NCI-H1092 treated with DMSO at 0.1 percent for 48 hours (cell line): ENCODE measurements at places on chromosomes 11 and 22.

DNA sequence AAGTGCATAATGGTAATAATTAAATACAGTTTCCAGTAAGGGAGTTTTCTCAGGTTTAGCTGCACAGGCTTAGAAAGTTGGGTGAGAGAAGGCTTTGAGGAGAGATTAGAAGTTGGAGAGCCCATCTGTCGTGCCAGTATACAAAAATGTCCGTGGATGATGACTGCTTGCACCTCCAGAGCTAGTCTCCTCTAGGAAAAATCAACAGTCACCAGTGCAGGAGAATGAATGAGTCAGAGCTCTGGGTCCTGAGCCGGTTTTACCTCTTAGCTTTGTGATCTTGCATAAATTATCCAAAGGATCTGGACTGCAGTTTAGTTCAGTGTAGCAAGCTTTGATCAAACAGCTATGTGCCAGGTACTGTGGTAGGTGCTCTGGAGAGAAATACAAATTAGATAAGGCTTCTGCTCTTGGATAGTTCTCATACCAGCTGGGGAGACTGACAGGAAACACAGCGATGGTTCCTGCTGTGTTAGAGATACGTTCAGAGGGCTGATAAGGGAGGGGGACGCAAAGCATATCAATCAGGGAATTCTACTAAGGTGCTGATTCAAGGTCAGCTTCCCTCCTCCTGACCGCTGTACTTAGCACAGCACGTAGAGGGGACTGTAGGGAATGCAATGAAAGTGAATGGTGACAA is 125.9 kb downstream of the TEAD1 start:
- DNase-seq: peak; percentile 84

DNA sequence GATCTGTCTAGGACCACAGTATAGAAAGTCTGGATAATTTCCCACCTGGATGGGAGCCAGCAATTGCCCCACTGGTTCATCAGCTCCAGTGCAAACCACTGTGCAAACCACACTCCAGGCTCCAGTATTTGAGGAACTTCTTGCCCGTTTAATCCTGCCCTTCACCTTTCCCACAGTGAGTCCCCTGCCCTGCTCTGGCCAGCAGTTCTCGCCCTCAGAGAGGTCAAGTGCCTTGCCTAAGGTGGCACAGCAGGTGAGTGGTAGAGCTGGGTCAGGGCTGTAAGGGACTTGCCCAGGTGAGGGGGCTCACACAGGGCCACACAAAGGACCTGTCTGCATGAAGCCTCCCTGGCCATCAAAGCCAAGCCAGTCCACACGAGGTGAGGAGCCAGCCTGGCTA is 24.1 kb downstream of the MS4A10 start:
- DNase-seq: no peak

DNA sequence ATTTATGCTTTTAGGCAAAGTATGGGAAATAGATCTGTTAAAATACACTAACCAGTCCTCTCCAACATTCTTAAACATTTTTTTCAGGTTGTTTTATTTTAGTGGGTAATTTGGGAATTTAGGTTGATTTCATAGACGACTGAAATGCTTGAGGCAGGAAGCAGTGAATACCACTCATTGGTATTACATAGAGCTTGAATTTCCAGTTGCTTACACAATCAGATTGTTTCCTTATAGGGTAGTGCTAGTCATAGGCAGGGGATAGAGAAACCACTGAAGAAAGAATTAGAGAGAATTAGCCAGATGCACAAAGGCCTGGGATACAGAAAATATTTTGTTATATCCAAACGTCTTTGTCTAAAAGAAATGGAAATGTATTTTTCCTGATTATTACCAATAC is 23.9 kb upstream of the LYVE1 start:
- DNase-seq: no peak

- no peak for DNase-seq
Measured at GRCh38 chr11:86547727-86548126, 124.7 kb downstream of the ME3 start.

DNA sequence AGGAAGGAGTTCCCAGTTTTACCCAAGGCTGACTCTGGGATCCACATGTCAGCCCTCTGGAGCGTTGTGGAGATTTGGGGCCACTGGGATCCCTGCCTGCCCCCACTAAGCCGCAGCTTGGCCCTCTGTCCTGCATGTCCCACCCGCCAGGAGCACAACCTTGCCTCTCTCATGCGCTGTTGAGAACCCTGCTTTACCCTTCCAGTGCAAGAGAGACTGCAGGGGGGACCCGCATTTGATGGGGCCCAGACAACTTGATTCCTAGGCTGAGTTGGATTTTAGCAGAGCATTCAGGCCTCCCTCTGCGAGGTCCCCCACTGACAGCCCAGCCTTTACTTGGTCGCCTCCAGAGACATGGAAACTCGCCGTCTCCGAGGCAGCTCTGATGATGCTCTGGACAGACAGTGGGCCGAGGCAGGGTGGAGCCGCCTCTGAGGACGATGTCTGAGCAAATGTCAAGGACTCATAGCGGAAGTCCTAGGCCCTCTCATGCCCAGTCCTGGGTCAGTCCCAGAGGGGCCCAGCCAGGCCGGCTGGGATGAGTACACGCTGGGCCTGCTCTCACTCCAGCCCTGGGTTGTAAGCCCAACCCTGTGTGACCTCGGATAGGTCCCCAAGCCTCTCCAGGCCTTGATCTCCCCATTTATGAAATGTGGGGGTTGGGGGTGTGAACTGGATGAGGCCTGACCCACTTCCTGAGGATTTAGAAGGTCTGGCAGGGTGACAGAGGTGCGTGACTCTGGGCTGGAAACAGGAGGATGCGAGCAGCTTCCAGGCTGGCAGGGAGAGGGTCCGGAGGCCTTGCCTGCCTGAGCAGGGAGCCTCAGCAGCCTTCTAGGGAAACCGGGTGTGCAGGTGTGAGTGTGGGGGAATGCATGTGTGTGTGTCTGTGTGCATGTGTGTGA is 630 bp downstream of the CD5 start:
- DNase-seq: no peak

- no peak for DNase-seq
Measured at GRCh38 chr22:21009638-21010425, 5.1 kb upstream of the P2RX6 start.

- no peak for DNase-seq
Measured at GRCh38 chr22:48520884-48521588, 1306.6 kb downstream of the BRD1 start.

GRCh38 chr11:60504219-60504905 is 10.8 kb upstream of the MS4A13 start:
- DNase-seq: no peak

- no peak for DNase-seq
Measured at GRCh38 chr11:111019451-111019850, 226.1 kb upstream of the POU2AF2 start.

DNA sequence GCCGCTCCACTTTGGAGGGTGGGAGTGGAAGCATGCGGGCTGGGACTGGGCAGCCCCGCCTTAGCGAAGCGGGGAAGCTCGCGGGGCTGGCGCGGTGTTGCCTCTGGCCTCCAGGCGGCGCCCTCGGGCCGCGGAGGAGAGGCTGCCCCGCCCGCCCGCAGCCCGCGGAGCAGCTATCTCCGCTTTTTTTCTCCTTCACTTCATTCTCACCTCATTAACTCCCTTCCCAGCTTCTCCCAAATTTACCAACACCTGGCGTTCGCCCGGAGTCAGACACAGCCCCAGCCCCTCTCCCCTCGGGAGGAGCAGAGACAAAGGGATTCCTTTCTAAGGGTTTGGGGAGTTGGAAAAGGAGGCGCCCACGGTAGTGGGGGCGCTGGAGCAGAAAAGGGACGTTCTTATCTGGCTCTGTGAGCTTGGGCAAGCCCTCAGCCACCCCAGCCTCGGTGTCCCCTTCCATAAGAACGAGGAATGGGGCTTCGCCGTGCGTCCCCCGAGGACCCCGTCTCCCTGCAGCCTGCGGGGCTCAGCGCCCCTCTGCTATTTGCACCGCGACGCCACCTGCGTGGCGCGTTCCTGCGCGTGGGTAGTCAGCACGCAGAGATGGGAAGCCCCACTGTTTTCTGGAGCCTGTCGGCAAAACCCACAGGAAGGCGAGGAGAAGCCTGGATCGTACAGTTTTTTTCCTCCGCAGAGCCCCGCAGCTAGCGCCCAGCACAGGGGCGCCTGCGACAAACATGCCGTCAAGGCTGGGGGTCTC is 1.5 kb upstream of the WNT11 start:
- DNase-seq: peak; percentile 82

DNA sequence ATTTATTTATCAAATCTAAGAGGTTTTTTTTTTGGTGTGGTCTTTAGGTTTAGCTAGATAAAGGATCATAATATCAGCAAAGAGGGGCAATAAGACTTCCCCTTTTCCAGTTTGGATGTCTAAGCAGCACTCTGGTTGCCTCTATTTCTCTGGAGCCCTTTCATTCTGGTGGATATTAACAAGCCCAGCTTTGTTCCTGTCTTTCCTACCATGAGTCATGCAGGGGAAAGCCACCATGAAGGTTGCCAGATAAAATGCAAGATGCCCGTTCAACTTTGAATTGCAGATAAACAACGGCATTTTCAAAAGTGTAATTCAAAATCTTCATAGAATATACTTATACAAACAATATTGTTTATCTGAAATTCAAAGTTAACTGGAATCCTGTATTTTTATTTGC is 143.6 kb downstream of the ADAMTS15 start:
- no peak for DNase-seq

DNA sequence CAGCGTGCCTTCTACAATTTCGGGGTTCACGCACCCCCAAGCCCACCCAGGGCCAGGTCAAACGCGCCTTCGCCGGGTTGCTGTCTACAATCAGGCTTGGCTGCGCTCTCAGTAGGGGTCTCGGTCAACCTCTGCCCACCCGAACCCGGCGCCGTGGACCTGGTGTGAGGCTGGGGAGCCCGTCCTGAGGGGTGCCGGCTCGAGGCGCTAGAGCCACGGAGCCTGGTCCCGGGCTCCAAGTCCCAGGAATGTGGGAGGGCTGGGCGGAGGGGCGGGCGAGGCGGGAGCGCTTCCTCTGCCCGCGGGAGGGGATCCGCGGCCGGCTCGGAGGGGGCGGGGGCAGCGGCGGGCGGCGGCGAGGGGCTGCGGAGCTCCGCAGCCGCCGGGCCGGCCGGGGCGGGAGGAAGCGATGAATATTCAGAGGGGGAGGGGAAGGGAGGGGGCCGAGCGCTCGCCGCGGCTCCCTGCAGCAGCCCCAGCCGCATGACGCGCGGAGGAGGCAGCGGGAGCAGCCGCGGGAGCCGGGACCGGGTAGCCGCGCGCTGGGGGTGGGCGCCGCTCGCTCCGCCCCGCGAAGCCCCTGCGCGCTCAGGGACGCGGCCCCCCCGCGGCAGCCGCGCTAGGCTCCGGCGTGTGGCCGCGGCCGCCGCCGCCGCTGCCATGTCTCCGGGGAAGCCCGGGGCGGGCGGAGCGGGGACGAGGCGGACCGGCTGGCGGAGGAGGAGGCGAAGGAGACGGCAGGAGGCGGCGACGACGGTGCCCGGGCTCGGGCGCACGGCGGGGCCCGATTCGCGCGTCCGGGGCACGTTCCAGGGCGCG is at the start of gene PTPRJ:
Gene PTPRJ (plus strand): TSS at position 472 of the 819 bp plus-strand sequence. CDS start 354 bp downstream, outside the sequence.
- DNase-seq: peak; percentile 57

DNA sequence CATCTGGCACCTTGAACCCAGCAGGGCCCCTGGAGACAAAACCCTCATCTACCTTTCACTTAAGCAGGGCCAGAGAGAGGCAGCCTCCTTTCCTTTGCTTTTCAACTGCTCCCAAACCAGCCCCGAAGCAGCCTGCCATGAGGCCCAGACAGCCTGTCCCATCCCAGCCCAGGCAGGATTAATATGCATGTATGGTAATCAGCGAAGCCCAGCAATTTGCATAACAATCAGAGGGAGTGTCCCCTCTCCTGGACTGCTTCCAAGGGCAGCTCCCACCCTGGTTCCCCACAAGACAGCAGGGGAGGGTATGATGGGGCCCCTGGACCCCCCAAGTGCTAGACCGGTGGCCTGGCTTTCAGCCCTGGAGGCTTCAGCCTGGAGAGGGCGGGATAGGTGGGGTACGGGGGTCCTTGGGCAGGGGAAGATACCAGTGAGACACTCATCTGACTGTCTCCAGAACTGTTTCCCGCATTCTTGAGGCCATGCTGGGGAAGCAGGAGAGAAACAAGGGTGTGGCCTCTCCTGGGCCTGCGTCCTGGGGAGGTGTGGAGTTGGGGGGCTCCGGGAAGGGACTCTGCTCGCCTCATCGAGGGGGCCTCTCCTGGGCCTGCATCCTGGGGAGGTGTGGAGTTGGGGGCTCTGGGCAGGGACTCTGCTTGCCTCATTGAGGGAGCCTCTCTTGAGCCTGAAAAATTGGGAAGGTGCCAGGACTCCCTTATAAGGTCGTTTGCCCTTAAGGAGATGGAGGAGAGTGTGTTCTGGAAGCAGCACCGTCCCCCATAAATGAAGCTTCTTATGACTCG is 93.2 kb upstream of the PRR5 start:
- DNase-seq: peak; percentile 1

DNA sequence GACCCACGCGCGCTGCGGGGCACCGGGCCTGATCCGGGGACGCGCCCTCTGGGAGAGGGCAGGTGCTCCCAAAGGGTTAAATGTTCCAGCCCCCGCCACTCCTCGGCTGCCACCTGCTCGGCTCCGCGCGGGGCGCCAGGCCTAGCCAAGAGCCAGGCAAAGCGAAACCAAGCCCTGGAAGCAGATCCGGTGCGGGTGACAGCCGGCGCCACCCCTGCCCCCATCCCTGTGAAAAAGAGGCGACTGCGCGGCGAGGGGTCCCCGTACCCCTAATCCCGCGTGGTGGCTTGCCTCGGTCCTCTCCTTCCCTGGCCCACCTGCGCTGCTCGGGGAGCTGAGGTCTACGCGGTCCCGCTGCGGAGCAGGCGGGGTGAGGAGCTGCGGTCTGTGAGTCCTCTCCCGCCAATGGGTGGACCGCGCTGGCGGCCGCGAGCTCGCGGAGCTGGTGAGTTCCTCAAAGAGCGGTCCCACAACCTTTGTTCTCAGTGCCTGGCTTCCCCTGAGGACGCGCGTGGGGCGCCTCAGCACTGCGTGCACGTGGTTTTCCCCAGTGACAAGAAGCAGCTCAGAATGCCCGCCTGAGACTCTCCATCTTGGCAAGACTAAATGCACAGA is at the start of gene ME3:
Gene ME3 (minus strand): TSS at position 610 of the 615 bp plus-strand sequence.
- peak; percentile 93 for DNase-seq

DNA sequence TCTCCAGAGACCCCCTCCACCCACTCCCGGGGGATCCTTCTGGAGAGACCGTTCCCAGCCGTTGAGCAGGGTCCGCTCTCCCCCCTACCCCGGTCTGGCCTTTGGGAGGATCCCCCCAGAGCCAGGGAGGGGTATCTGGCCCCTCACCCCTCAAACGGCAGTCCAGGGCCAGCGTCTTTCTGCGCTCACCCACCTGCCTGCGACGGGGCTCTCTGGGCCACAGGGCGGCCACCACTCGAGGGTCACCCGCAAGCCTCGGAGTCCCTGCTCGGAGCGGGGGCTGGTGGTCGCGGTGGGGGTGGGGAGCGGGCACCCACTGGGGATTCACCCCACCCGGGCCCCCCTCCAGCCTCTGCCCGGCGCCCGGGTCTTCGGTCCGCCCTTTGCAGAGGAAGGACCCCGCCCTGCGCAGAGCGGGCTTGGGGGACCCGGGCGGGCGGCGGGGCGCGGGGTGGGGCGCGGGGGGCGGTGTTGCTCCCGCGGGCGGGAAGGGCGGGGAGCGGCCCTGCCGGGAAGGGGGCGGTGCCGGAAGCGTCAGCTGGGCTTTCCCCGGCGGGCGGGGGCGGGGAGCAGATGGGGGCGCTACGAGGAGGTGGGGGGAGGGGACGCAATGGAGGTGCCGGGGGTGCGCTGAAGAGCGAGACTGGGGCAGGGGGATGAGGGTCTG is 16.6 kb downstream of the CRELD2 start:
- DNase-seq: no peak
